ENCODE measurements at places on chromosomes 1 and 21.

DNA sequence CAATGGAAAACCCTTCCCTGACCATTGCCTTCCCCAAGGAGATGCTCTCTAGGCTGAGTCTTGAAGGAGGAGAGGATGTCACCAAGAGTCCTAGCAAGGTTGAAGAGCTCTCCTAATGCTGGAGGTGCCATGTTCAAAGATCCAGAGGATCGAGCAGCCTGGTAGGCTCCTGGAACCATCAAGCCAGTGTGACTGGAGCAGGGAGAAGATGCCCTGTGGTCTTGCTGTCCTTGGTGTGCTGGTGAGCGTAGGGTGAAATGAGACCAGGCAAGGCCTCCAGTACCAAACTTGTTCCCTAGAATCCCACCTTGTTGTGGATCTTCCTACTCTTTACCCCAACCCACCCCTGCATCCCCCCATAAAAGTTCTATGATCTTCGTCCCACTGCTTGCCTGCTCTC, 46.6 kb upstream of the GALNT2 start:
- DNase-seq: no peak

- peak; percentile 78 for DNase-seq
These were observed 13.4 kb downstream of the SWT1 start for GRCh38 chr1:185170291-185170848.

- DNase-seq: no peak
These were observed 156.2 kb downstream of the ZBTB18 start for GRCh38 chr1:244207042-244207934.

GRCh38 chr1:109643385-109644230, 12.3 kb upstream of the GSTM4 start:
- no peak for DNase-seq

- no peak for DNase-seq
These were observed 151.0 kb downstream of the FMN2 start for GRCh38 chr1:240242601-240243144.

- DNase-seq: no peak
These were observed 193.0 kb downstream of the FASLG start for GRCh38 chr1:172851856-172852255.

GRCh38 chr1:223258751-223259198, 105.2 kb downstream of the SUSD4 start:
- peak; percentile 18 for DNase-seq

DNA sequence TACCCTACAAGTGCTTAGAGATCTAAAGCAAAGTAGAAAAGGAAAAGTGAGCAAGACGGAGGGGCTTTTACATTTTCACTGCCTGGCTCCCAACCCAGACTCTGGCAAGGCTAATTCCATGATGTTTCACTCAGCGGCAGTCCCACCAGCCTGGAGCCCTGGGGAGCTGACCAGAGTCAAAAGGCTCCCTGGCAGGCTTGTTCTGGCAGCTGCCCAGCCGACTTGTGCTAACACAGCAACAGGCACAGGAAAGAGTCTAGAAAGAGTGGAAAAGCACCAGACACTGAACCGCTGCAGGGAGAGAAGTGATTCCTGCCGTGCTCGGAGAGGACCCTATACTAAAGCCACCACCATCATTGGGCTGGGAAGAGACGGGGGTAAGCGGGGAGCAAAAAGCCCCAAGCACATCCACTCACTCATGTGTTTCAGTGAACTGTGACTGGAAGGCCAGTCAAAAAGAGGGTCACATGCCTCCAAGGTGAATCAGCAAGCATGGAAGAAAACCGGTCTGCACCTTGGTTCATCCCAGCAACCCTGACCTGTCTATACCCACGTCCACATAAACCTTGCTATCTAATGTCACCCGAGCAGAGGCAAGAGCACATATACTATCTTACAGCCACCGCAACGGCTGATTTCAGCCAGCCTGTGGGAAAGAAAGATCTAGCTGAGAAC, 8.0 kb downstream of the SMIM12 start:
- no peak for DNase-seq

DNA sequence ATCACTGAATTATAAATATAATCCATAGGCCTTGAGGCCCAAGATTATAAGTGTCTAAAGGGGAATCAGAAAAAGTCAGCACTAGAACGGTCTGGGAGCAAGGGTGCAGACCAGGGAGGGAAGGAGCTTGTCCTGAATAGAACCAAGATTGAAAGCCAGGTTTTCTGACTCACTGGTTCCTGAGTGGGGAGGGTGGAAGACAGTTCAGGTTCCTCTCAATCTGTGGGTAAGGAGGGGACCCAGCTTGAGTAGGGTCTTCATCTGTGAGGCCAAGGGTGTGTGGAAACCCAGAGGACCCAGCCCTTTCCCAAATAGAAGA, 842 bp downstream of the LENEP start:
- DNase-seq: no peak

DNA sequence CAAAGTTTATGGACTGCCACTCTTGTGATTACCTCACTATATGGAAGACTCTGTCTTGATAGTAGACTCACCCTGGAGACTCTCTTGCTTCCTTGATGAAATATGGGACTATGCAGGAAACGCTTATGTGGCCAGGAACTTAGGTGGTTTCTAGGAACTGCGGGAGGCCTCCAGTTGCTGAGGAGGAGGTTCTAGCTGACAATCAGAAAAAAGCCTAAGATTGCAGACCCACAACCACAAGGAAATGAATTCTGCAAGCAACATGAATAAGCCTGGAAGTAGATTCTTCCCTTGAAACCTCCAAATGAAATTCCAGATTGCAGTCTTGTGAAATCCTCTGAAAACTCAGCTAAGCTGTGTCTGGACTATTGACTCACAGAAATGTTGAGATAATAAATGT, 88.9 kb upstream of the COL11A1 start:
- no peak for DNase-seq

- DNase-seq: no peak
These were observed 112.1 kb upstream of the SLC45A1 start for GRCh38 chr1:8205771-8206170.

DNA sequence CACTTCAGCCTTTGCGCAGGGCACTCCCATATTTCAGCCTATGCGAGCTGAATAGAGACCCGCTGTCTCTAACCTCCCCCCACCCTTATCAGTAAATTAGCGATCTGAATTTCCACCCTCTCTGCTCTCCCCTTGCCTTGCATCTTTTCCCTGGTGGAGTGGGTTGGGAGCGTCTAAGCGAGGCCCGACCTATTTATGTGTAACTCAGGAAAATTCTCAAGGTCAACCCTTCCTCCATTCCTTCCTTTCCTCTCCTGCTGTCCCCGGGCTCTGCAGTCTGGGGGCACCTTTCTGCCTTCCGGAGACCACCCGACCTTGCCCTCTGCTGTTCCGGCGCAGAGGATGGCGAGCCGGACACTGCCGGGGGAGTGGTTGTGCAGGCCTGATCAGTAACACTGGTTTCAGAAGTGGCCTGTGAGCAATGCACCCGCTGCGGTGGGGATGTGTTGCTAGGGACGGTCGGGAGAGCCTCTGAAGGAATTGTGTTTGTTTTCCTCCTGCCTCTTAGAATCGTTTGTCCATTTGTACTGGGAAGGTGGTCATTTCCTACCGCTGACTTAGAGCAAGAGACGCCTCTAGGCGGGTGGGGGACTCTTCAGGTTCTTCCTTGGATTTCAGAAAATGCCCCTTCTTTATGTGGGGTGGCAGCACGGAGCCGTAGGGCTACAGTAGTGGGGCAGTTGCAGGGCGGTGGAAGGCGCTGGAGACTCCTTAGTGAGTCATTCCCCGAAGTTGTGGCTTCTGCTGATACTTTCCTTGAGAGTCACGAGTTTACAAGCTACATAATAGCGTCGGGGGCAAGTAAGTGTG, 513 bp downstream of the MGST3 start:
- DNase-seq: peak; percentile 70

- DNase-seq: no peak
These were observed 3.6 kb downstream of the BEST4 start for GRCh38 chr1:44784094-44785028.

- DNase-seq: no peak
These were observed 18.0 kb upstream of the RCSD1 start for GRCh38 chr1:167611983-167612382.

DNA sequence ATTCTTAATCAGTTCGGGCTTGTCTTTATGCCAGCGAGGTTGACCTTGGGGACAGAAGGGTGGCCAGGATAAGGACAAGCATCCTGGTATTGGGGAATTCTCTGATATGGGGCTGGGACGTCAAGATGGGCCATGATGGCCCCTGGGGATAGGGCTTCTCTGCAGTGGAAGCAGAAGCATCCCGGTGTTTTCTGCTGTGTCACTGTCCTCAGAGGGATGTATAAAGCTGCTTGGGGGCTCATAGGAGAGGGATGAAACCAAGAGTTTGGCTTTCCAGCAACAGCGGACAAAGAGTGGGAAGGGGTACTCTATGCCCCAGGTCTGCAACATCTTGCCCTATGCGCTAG, 1.4 kb upstream of the ATP1B1 start:
- no peak for DNase-seq

DNA sequence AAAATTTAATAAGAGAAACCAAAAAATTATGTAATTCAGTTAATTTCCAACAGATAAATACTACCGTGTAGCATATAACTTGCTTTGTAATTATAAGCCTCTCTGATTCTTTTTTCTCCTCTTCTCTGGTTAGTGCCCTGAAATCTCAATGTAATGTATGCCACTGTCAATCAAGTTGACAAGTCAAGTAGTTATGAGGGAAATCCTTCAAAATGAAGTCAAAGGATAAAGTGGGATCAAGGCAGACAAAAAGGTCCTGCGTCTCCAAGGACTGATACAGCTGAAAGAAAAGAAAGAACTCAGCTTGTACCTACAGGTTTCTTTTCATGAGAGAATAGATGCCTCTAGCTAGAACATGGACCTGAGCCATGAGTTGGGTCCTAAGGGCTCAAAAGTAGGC, 19.8 kb downstream of the VPS45 start:
- DNase-seq: no peak

DNA sequence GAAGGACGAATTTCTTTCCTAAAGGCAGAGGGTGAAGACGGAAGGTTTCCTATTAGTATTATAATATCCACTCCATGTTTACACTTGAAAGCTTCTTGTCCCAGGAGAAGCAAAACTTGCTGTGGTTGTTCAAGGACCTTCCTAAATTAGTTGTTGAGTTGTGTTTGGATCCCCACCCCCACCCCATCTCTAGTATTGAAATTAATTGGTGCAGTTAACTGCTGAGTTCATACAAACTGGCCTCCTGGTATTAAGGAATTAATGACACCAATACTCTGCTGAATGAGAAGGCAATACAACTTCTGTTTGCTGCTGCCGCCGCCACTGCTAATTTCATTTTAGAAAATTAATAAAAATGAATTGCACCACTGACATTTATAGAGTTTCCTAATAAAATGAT, 308.8 kb downstream of the CAMTA1 start:
- DNase-seq: no peak

DNA sequence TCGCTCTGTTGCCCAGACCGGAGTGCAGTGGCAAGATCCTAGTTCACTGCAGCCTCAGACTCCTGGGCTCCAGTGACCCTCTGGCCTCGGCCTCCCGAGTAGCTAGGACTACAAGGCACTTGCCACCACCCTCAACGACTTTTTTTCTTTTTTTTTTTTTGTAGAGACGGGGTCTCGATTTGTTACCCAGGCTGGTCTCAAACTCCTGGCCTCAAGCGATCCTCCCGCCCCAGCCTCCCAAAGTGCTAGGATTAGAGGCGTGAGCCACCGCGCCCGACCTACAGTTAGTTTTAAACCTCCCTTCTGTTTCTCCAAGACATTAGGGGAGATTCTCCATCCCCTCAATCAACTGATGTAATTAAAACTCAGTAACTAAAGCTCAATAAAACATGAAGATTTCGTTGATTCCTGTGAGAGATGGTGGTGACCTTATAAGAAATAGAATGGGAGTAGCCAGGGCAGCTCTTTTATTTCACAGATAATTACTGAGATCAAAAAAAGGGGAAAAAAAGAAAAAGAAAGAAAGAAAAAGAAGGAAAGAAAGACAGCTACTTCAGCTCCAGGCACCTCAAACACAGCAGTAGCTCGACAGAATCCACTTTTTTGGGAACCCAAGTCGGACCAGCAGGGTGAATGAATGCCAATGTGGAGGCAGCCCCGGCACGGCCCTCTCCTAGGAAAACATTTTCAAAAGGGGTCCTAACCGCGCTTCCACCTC, 598 bp downstream of the GON4L start:
- no peak for DNase-seq

- DNase-seq: no peak
These were observed 68.9 kb downstream of the CDC7 start for GRCh38 chr1:91569411-91570119.

DNA sequence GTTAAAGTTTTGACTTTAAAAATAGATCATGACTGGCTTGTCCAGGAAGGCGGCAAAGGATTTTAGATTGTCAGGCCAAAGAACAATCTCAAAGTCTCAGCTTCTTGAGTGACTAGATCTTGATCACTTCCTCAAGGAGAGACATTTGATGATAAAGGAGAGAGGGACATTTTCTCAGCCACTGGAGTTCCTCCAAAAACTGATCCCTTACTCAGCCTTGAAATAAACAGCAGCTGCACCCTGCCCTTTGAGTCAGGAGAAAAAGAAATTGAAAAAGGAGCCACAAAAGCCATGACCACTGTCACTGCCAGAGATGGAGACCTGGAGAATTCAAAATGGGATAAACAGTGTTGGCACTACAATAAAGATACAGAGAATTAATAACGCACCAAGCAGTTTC, 288.4 kb upstream of the PRMT6 start:
- no peak for DNase-seq

GRCh38 chr1:151156515-151156819, at the start of gene TNFAIP8L2:
Gene TNFAIP8L2 (plus strand): TSS chr1:151156649. CDS start chr1:151158698, 2,049 bp downstream.
- DNase-seq: no peak

GRCh38 chr1:234265861-234266260, 107.4 kb upstream of the COA6 start:
- no peak for DNase-seq

DNA sequence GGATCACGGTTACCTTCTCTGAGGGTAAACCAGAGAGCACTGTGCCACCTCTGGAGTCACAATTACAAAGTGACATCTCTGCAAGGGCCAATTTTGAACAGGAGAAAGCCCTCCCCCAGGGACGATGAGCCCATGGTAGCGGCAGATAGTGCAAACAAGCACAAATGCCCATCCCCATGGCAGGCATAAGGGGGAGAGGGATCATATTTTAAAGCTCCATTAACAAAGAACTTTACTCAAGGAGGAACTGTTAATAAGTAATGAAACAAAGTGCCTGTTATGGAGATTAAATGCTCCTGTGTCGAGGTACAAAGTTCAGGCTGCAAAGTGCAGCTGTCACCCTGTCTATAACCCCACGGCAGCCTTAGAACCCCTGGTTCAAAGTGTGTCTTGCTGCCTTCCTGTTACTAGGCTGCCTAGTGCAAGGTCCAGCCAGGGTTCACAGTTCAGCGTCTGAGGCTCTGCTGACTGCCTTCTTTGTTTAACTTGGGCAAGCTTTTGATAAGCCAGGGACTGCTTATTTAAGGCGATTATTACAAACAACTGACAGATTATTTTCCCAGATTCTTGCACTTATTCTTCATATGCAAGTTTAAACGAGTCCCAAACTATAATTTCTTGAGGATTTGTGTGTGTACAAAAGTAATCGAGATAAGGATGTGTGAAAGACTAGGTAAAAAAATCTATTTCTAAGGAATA, 75.7 kb upstream of the NRIP1 start:
- DNase-seq: no peak

GRCh38 chr1:79376106-79376505, 369.6 kb upstream of the ADGRL4 start:
- no peak for DNase-seq
